Foreskin melanocyte (primary cell): ENCODE measurements at places on chromosomes 5 and 9.

DNA sequence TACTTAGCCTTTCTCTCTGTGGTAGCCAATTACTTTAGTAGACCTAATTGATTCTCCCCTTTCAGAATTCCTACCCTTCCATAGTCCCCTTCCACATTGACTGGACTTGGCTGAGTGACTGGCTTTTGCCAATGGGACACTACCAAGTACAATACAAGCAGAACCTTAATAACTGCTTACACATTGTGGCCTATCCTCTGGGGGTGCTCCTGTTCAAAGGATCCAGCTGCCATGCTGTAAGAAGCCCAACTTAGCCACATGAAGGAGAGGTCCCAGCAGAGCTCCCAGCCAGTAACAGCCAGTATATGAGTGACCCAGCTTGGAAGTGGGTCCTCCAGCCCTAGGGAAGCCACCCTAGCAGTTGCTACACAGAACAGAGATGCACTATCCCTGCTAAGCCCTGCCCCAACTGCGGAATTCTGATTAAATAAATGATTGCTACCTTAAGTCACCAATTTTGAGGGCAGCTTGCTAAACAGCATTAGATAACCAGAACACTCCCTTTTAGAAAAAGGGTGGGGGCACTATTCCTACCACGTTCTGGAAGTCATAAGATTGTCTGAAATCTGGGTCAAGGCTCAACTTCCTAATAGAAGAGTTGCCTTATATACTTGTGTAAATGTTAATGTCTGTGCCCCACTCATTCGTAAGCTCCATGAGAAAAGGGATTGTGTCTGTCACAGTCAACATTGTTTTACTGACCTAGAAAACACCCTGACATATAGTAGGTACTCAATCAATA, 11.1 kb upstream of the APTX start:
- no peak for DNase-seq

- DNase-seq = no peak
These were observed 1.7 kb downstream of the FKBP15 start for GRCh38 chr9:113219186-113219936.

DNA sequence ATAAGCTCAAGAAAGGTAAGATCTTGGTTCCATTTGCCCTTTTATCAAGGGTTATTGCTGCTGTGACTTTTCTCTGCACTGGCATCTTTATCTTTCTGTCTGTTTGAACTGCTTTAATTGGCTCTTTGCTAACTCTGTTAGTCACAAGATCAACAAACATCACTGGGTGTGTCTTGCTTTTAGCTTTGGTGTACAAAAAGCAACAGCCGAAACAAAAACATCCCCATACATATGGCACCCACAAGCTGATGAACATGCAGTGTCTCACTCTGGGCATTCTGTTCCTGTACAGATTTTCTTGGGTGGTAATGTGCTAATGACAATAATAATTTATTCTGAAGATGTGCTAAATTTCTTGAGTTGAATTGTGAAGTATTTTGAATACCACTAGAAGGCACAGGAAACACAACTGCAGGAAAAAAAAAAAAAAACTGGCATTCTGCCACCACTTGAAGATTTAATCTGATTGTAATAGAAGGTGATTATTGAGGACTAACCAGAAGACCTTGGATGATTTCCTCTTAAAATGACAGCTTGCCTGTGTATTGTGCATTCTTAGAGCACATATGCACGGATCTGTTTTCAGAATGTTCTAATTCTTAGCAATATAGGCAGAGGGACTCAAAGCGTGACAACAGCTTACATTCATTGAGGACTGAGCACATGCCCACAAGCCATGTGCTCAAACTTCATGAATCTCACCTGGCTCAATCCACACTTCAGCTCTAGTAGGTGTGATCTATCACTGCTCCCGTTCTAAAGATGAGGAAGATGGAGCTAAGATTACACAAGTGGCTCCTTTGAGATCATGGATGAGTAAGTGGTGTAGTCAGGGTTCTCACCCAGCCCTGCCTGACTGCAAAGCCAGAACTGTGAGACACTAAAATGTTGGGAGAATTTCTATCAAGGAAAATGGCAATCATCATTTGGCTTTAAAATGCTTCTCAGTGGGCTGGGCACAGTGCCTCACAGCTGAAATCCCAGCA, 96.4 kb downstream of the EBF1 start:
- DNase-seq = no peak

- DNase-seq = no peak
These were observed 18.4 kb downstream of the ENC1 start for GRCh38 chr5:74622122-74622521.

DNA sequence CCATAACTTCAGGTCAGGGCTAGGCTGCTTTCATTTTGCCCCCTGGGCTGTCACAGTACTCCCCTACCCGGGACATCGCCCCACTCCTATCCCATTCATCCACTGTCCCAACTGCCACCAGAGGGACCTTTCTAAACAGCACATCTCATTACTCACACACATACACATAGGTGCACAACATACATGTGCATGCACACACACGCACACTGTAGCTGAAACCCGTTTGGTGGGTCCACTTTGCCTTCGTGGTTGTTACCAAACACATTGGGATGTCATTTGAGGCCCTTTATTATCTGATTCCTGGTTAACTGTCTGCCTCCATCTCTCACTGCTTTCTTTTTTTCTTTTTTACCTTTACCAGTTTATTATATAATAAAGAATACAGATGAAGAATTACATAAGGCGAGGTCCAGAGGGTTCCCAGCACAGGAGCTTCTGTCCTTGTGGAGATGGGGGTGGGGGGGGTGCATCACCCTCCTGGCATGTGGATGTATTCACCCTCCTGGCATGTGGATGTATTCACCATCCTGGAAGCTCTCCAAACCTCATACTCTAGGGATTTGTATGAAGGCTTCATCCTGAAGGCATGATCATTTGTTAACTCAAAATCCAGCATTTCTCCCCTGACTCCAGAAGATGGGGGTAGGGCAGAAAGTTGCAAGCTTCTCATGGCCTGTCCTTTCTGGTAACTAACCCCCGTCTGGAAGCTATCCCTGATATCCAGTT, 186.0 kb downstream of the GOLPH3 start:
- peak; percentile 32 for DNase-seq

GRCh38 chr5:82850393-82850792, 226.8 kb downstream of the TMEM167A start:
- DNase-seq = peak; percentile 41

- no peak for DNase-seq
These were observed 71.7 kb upstream of the SH3PXD2B start for GRCh38 chr5:172525996-172526360.

- no peak for DNase-seq
These were observed 605 bp upstream of the DBN1 start for GRCh38 chr5:177474002-177474476.

GRCh38 chr5:85096421-85096820, 711.7 kb upstream of the EDIL3 start:
- no peak for DNase-seq

GRCh38 chr9:98745470-98745869, 36.7 kb upstream of the GABBR2 start:
- no peak for DNase-seq

- DNase-seq = no peak
These were observed 16.3 kb downstream of the ROR2 start for GRCh38 chr9:91933556-91934352.

- no peak for DNase-seq
These were observed 60.6 kb upstream of the ZFR start for GRCh38 chr5:32504989-32505596.

DNA sequence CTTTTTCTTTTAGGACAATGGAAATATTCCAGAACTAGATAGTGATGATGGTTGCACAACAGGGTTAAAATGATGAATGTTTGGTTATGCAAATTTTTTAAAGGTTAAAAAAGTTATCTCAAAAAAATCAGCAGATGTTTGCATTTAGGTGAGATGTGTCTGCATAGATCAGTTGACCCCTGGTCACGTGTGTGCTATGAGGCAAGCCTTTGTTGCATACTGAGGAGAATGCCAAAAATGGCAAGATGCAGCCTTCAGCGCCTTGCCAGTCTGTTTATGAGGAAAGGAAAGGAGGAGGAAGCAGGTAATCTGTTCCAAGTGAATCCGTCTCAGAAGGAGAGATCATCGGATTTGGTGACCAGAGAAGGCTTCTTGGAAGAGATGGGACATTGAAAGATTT, 11.9 kb downstream of the MEGF10 start:
- DNase-seq = no peak

- DNase-seq = no peak
These were observed 44.7 kb downstream of the CDC14B start for GRCh38 chr9:96574931-96575351.

- no peak for DNase-seq
These were observed 409.8 kb downstream of the NTRK2 start for GRCh38 chr9:85079349-85079748.

GRCh38 chr5:10555277-10555684, 8.6 kb upstream of the ANKRD33B start:
- DNase-seq = no peak

DNA sequence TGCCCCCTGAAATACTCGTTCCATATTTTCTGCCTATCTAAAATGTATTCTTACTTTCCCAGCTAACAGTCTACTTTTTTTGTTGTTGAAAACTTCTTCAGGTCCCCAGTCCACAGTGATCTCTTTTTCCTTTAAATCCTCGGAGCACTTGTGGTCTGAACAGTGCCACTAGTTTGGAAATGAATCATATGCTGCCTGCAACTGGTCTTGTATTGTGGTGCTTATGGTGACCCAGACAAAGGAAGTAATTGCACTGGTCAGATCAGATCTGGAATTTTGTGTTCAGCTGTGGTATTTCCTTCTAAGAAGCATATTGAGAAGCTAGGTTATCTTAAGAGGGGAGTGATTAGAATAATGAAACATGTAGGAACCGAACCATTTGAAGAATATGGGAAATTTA, 2.9 kb downstream of the UNC13B start:
- peak; percentile 59 for DNase-seq

DNA sequence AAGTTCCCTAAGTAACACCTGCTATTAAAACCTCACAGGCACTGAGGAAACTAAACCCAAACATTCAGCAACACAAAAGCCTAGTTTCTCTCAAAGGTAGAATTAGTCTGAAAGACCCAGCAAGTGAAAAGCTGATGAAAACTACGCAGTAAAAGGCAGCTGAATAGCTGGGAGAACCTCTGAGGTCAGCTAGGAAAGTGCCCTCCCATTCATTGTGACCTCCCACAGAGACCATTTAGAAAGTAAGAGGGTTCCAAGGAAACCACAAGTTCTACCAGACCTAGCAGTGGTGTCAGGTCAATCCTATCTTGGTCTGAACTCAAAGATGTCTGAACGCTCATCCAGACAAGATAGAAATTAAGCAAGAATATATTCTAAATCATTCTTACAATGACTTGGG, 144.7 kb downstream of the SSBP2 start:
- DNase-seq = no peak
